Nucleus accumbens (tissue), 56 donors: ENCODE measurements at places on chromosomes 1 and 21.

DNA sequence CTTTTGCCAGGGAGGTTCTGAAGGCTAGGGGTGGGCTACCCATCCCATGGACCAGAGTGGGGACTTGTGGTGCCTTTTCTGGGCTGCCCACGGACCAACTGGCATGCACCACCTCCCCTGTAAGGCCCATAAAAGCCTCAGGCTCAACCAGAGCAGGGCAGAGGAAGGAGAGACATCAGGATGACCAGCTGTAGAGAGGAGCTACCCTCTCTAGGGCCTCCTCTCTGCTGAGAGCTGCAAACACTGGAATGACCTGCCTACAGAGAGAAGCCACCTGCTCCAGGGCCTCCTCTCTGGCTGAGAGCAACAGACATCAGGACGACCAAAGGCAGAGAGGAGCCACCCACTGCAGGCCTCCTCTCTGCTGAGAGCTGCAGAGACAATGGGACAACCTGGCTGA is 140.9 kb downstream of the EIF4G3 start:
- DNase-seq: no peak

DNA sequence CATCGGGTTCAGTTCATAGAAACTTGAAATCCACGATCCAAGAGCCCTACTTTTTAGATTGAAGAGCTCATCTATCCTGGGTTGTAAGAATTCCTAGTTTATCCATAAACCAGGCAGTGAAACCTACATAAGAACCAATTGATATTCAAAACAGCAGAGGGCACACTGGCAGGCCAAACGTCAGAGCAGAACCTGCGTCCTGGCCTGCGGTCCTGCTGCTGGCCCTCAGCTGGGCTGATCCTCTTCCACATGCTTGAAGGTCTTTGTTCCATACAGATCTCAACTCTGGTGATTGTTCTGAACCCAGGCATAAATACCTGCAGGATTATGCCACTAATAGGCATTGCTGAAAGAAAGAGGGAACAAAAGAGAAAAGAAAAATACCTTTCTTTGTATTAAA is 47.0 kb downstream of the MT1HL1 start:
- no peak for DNase-seq

DNA sequence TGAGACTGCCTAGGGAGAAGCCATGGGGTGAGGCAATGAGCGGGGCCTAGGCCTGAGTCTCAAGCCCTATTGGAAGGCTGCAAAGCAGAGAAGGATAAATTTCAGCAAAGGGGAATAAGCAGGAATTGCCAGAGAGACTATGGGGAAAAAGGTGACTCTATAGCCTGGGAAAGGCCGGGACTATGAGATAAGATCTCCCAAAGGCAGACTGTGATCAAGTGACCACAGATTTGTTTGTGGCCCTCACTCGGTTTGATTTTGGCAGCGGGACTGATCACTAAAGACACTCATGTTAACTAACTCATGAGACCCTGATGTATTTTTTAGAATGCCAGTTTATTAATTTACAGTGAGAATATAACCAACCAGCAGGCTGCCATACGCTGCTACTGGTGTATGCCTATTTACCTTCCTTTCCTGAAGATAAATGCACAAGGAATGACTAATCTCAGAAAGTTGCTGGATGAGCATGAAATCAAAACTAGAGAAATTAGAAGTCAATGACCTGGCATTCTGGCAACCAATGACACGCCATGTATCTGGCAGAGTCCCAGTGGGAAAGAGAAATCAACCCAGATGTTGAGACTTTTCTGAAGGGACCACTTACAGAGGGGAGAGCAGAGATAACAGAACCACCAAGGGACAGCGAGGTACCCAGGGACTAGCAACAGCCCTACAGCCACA is 4.3 kb downstream of the HSF2BP start:
- DNase-seq: no peak

GRCh38 chr1:33715195-33715811 is 148.6 kb upstream of the HMGB4 start:
- DNase-seq: no peak

DNA sequence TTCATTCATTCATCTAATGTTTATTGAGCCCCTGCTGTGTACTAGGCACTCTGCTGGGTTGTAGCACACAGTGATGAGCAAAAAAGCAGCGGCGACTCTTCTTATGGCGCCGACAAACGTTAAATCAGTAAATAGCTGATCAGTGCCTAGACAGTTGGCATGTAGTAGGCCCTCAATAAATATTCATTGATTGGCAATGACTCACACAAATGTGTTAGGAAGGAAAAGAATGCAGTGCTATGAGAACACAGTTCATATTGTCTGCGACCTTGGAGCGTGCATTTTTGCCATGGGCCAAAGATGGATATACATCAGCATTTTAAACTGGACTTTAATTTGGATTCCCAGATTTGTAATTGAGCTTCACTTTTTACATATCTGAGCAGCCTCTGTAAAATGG is 52.0 kb downstream of the PRDM2 start:
- no peak for DNase-seq

GRCh38 chr1:59564192-59564891 is 250.4 kb upstream of the HOOK1 start:
- DNase-seq: no peak

DNA sequence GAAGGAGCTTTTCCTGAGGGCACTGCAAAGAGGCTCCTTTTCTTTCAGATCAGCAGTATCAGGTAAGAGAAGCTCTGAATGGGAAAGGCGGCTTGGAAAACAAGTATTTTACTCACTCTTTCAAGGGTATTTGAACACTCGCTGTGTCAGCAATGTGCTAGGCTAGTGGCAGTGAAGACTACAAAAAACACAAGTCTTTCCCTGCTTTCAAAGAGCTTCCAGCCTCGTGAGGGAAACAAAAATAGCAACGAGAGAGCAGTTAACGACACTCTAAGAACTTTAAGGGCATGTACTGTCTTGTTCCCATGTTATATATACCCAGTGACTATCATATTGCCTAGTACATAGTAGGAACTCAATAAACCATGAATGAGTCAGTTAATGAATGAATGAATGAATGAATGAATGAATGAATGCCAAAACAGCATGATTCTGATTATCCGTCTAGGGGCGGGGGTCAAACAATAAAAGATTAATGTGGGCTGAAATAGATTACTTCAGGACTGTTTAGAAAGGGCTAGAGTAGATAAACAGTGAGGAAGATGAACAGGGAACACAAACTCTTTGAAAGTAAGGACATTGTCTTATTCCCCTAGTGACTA is 14.2 kb upstream of the MCOLN3 start:
- no peak for DNase-seq

- DNase-seq: no peak
These were observed 26.8 kb downstream of the RAB4A start for GRCh38 chr1:229297746-229298145.

DNA sequence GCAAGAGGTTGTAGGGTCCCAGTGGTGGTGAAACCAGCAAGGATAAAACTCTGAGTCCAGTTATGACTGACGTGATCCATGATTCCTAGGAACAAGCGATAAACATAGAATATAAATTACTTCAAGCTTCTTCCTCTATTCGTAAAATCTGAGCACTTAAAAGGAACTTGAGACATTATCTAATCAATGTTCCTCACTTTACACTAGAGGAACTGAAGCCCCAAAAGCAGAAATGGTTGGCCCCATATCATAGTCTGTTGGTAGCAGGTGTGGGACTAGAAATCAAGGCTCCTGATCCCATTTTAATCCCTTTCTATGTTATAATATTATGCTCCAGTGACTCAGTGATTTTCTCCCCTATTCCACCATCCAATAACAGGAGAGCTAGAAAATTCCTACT is 21.9 kb upstream of the MNDA start:
- DNase-seq: no peak

GRCh38 chr1:172467446-172467845 is 23.6 kb upstream of the PIGC start:
- DNase-seq: no peak

- DNase-seq: no peak
These were observed 44.3 kb upstream of the ZC3H11B start for GRCh38 chr1:219657186-219657585.

DNA sequence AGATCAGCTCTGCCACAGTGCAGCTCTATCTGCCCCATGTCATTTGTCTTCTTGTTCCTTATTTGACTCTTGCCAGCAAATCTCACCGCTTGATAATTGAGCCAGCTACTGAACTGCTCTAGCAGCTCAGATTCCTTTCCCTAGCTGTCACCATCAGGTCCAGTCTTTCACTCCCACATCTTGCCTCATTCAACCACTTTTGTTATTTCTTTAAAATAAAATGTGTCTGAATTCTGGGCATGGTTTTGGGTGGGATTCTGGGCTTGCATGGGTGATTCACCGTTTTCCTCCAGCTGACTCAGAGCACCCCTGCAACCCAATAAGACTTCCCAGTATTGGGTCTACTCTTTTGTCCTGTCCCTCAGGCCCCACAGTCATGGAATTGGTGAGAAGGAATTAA is 215.7 kb downstream of the DSCAM start:
- DNase-seq: no peak

DNA sequence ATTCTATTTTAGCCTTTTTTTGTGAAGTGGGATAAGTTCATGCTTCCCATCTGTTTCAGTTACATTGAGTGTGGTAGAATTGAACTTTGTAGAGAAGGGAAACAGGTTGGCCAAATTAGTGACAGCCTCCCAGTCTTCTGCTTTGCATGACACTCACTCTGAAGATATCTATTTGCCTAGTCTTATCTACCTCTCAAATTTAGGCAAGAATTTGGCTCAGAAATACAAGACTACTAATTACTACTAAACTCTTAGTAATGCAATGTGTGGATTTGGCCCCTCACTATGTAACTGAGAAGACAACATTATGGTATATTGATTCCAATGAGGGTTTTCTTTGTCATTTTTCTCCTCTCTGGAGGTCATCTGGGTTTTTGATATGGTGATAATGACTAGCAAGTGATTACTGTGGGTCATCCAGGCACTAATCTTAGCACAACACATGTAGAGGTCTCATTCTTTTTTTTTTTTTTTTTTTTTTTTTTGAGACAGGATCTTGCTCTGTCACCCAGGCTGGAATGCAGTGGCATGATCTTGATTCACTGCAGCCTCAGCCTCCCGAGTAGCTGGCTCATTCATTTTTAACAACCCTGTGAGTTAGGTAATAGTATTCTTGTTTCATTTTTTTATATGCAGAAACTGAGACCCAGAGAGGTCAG is 6.3 kb downstream of the FAM20B start:
- no peak for DNase-seq

DNA sequence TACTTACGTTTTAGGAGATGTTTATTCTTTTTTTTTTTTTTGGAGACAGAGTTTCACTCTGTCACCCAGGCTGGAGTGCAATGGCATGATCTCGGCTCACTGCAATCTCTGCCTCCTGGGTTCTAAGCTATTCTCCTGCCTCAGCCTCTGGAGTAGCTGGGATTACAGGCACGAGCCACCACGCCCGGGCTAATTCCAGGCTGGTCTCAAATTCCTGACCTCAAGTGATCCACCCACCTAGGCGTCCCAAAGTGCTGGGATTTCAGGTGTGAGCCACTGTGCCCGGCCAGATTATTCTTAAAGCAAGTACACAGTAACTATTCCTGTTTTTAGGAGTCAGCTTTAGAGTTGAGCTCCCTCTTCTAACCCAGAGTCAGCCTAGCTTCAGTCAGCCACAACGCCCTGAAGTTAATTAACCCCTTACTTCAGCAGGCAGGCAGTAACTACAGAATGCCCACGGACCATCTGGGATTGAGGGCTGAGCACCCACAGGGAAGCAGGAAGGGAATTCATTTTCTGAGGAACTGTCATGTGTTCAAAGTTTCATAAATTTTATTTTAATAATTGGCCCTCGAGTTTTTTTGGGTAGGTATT is 5.3 kb upstream of the ID3 start:
- DNase-seq: no peak

- DNase-seq: no peak
These were observed 1244.1 kb upstream of the ADGRL4 start for GRCh38 chr1:80250573-80251168.

GRCh38 chr21:37536616-37537278 is 170.2 kb downstream of the DYRK1A start:
- no peak for DNase-seq

- DNase-seq: no peak
These were observed 17.1 kb downstream of the USP24 start for GRCh38 chr1:55198044-55198443.

DNA sequence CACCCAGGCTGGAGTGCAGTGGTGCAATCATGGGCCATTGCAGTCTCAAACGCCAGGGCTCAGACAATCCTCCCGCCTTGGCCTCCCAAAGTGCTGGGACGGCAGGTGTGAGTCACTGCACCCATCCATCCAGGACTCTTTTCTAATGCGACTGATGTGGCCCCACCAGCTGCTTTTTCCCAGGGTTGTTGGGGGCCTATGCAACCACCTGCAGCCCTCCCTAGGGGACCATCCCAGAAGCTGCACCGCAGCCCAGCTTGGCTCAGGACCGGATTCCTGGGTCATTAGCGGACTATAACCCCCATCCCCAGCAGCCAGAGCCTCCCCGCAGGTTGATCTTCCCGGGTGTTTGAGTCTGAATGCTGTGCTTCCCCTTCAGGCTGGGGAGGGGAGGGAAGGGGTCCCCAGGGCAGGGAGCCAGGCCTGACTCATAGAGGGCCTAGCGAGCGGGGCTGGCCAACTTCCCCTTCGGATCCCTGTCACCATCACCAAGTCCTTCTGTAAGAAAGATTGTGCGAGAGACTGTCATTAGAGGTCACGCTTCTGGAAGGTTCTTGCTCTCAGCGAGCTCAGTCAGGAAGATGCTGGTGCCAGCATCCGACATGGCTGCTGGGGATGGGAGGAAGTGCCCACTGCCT is 108.7 kb upstream of the ACTRT2 start:
- no peak for DNase-seq

DNA sequence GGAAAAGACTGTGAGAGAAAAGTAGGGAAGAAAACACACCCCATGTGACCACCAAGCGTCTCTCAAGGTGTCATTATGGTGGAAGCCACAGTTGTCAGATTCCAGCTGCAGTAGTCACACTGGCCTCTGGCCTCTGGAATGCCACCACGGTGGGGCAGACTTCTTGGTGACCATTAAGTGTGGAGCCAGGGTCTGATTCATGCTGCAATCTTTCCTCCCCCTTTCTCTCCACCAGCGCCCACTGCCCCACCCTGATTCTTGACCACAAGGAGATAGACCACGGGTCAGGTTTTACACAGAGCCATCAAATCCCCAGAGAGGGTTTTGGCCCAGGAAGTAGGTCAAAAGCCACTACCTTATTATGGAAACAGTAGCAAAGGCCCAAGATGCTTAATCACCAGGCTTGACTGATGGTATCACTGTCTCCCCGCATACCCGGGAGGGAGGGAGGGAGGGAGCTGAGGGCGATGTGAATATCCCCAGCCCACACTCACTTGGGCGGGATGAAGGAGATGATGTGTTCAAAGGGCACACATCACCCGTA is 52.7 kb upstream of the GRHL3 start:
- no peak for DNase-seq
